ENCODE measurements at places on chromosomes 3 and 15. TPM values are rescaled to one million over a fixed set of nuclear protein-coding genes. Genes with fewer than 3 reads are reported as not detected.
A peak's percentile ranks its signal among the peaks of the same experiment; 100 is the strongest.

Gene TTC23
- total RNA-seq = 23.6 TPM

- no peaks in the 10 kb centered on the region for H3K4me1 ChIP-seq
- no peak overlapping the region for H3K4me3 ChIP-seq
- no peaks in the 10 kb centered on the region for H3K36me3 ChIP-seq
- H3K27ac ChIP-seq = no peak overlapping the region
- H3K27me3 ChIP-seq = no peaks in the 10 kb centered on the region
Observed at GRCh38 chr3:110026421-110026820, 689.1 kb upstream of the DPPA4 start.

GRCh38 chr3:106826791-106827311 is 550.4 kb upstream of the CCDC54 start:
- DNase-seq = no peak
- H3K27ac ChIP-seq = no peak overlapping the region
- no peak overlapping the region for H3K4me3 ChIP-seq
- H3K36me3 ChIP-seq = no peaks in the 10 kb centered on the region
- no peaks in the 10 kb centered on the region for H3K27me3 ChIP-seq

GRCh38 chr3:175798326-175798725 is 939.2 kb downstream of the NAALADL2 start:
- H3K27ac ChIP-seq = no peak overlapping the region
- H3K4me1 ChIP-seq = no peaks in the 10 kb centered on the region
- DNase-seq = no peak
- no peak overlapping the region for H3K4me3 ChIP-seq
- no peaks in the 10 kb centered on the region for H3K36me3 ChIP-seq

GRCh38 chr3:34155666-34156065 is 357.2 kb downstream of the PDCD6IP start:
- no peaks in the 10 kb centered on the region for H3K36me3 ChIP-seq
- H3K4me1 ChIP-seq = no peaks in the 10 kb centered on the region
- H3K4me3 ChIP-seq = no peak overlapping the region
- H3K27ac ChIP-seq = no peak overlapping the region
- no peak for DNase-seq

- H3K4me1 ChIP-seq = no peaks in the 10 kb centered on the region
- DNase-seq = no peak
- H3K27me3 ChIP-seq = no peaks in the 10 kb centered on the region
- H3K4me3 ChIP-seq = no peak overlapping the region
Observed at GRCh38 chr3:31251083-31251482, 281.6 kb upstream of the STT3B start.

GRCh38 chr3:17304969-17305368 is 420.2 kb downstream of the PLCL2 start:
- no peak for DNase-seq
- H3K4me1 ChIP-seq = no peaks in the 10 kb centered on the region
- H3K4me3 ChIP-seq = no peak overlapping the region

- no peak overlapping the region for H3K4me3 ChIP-seq
- no peak overlapping the region for H3K27ac ChIP-seq
- H3K4me1 ChIP-seq = peaks cover 6% of the 10 kb centered on the region
Observed at GRCh38 chr3:31924610-31925270, 56.3 kb downstream of the OSBPL10 start.

Gene RPL14
- 1,497 TPM for total RNA-seq

DNA sequence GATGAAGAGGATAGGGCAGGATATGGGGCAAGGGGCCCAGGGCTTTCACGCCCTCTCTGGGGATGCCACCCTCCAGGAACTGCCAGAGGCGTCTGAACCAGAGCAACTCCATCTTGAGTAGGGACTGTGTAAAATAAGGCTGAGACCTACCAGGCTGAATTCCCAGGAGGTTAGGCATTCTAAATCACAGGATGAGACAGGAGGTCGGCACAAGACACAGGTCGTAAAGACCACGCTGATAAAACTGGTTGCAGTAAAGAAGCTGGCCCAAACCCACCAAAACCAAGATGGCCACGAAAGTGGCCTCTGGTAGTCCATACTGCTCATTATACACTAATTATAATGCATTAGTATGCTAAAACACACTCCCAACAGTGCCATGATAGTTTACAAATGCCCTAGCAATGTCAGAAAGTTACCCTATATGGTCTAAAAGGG is 40.7 kb downstream of the HERC1 start:
- H3K4me3 ChIP-seq = no peak overlapping the region
- no peak overlapping the region for H3K27ac ChIP-seq
- H3K4me1 ChIP-seq = no peaks in the 10 kb centered on the region
- no peaks in the 10 kb centered on the region for H3K36me3 ChIP-seq

GRCh38 chr3:50154476-50154839 is 666 bp upstream of the SEMA3F start:
- H3K27ac ChIP-seq = peak overlapping the region; percentile 55
- no peak overlapping the region for H3K4me3 ChIP-seq
- H3K27me3 ChIP-seq = no peaks in the 10 kb centered on the region
- peaks cover 30% of the 10 kb centered on the region for H3K4me1 ChIP-seq
- H3K36me3 ChIP-seq = no peaks in the 10 kb centered on the region

GRCh38 chr15:28110481-28110881 is 11.4 kb upstream of the OCA2 start:
- no peaks in the 10 kb centered on the region for H3K27me3 ChIP-seq
- DNase-seq = no peak
- H3K4me3 ChIP-seq = no peak overlapping the region
- H3K27ac ChIP-seq = no peak overlapping the region
- H3K4me1 ChIP-seq = no peaks in the 10 kb centered on the region
- H3K36me3 ChIP-seq = peaks cover 4% of the 10 kb centered on the region

- no peak overlapping the region for H3K27ac ChIP-seq
- H3K4me3 ChIP-seq = no peak overlapping the region
- H3K36me3 ChIP-seq = no peaks in the 10 kb centered on the region
- no peaks in the 10 kb centered on the region for H3K27me3 ChIP-seq
Observed at GRCh38 chr15:34820110-34820509, 24.8 kb upstream of the ACTC1 start.

DNA sequence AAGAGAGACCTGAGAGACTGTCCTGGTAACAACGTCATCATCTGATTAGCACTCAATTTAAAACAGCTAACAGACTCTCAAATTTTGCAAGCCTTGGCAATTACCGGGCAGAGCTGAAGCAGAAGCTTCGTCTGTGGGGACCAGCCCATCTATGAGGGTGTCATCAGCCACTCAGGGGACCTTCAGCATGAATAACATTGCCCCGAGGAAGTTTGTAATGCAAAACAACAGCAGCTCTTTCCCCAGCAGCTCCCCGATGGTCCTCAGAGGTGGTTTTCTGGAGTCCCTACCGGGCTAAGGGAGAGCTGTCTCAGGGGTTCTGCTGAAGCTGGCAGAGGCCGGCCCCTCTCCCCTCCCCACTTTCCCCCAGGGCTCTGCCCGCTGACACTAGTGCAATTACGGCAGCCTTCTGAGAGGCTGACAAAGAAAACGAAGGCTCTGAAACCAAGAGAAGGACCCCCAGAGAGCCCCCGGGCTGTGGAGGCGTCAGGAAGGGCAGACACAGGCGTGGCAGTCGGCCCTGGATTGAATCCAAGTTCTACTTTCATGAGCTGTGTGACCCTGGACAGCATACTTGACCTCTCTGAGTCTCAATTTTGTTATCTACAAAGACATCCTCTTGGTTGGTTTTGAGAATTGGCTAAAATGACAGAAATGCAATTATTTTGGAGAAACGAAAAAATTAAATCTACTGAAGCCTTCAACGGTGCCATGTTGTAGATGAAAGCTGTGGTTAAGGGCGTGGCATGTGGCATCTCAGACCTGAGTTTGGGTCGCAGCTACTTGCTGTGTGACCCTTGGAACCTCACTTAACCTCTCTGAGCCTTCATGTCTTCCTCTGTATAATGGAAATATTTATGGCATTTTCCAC is 102.1 kb upstream of the TLE3 start:
- H3K27me3 ChIP-seq = no peaks in the 10 kb centered on the region
- H3K4me1 ChIP-seq = peaks cover 2% of the 10 kb centered on the region
- no peak overlapping the region for H3K27ac ChIP-seq

DNA sequence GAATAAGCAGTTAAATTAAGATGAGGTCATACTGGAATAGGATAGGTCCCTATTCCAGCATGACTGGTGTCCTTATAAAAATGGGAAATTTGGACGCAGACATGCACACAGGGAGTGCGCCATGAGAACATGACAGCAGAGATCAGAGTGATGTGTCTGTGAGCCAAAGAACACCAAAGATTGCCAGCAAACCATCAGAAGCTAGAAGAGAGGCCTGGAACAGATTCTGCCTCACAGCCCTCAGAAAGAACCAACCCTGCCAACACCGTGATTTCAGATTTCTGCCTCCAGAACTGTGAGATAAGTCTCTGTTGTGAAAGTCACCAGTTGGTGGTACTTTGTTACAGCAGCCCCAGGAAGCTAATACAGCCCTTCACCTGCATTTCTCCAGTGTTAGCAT is 34.7 kb downstream of the EPHB1 start:
- no peak overlapping the region for H3K27ac ChIP-seq
- no peaks in the 10 kb centered on the region for H3K36me3 ChIP-seq
- no peak for DNase-seq

Gene GHSR
- total RNA-seq = not detected

DNA sequence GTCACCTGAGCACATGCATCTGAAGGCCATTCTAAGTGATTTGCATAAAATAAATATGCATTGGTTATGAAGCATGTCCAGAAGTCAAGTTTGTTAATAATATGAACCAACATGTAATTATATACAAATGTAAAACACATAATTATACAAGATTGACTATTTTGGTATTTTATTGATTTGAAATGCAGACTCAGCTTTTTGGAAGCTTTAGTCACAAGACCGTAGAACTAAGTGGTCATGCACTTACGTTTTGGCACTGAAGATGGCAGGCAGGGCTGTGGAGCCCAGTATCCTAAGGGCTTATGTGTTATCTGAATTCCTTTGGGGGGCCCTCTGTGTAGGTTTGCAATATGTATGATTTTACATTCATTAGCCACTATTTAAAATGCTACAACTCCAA is 5.0 kb downstream of the CHRNA7 start:
- no peaks in the 10 kb centered on the region for H3K36me3 ChIP-seq
- no peak overlapping the region for H3K27ac ChIP-seq
- H3K27me3 ChIP-seq = no peaks in the 10 kb centered on the region
- H3K4me1 ChIP-seq = peaks cover 5% of the 10 kb centered on the region
- DNase-seq = no peak

Gene GUCA1C
- not detected for total RNA-seq

Gene SPESP1
- total RNA-seq = 4.1 TPM

Gene FAM43A
- total RNA-seq = 11.4 TPM

GRCh38 chr3:156548041-156548687 is 6.8 kb downstream of the SSR3 start:
- H3K36me3 ChIP-seq = peaks cover 29% of the 10 kb centered on the region
- H3K27me3 ChIP-seq = no peaks in the 10 kb centered on the region
- H3K4me3 ChIP-seq = no peak overlapping the region
- no peaks in the 10 kb centered on the region for H3K4me1 ChIP-seq
- no peak overlapping the region for H3K27ac ChIP-seq

Gene COLQ
- 4.3 TPM for total RNA-seq

GRCh38 chr3:186989429-186989828 is 59.1 kb downstream of the ST6GAL1 start:
- no peak overlapping the region for H3K4me3 ChIP-seq
- DNase-seq = peak; percentile 15
- H3K36me3 ChIP-seq = no peaks in the 10 kb centered on the region
- peaks cover 5% of the 10 kb centered on the region for H3K4me1 ChIP-seq

GRCh38 chr3:27422617-27423016 is 53.4 kb upstream of the NEK10 start:
- H3K36me3 ChIP-seq = no peaks in the 10 kb centered on the region
- no peaks in the 10 kb centered on the region for H3K4me1 ChIP-seq
- no peak overlapping the region for H3K27ac ChIP-seq
- H3K4me3 ChIP-seq = no peak overlapping the region
- no peak for DNase-seq
- H3K27me3 ChIP-seq = no peaks in the 10 kb centered on the region

GRCh38 chr3:30418443-30418842 is 188.0 kb upstream of the TGFBR2 start:
- H3K36me3 ChIP-seq = no peaks in the 10 kb centered on the region
- no peaks in the 10 kb centered on the region for H3K27me3 ChIP-seq
- no peak for DNase-seq
- no peak overlapping the region for H3K27ac ChIP-seq
- no peak overlapping the region for H3K4me3 ChIP-seq

Gene ADAMTS7
- 3.1 TPM for total RNA-seq

DNA sequence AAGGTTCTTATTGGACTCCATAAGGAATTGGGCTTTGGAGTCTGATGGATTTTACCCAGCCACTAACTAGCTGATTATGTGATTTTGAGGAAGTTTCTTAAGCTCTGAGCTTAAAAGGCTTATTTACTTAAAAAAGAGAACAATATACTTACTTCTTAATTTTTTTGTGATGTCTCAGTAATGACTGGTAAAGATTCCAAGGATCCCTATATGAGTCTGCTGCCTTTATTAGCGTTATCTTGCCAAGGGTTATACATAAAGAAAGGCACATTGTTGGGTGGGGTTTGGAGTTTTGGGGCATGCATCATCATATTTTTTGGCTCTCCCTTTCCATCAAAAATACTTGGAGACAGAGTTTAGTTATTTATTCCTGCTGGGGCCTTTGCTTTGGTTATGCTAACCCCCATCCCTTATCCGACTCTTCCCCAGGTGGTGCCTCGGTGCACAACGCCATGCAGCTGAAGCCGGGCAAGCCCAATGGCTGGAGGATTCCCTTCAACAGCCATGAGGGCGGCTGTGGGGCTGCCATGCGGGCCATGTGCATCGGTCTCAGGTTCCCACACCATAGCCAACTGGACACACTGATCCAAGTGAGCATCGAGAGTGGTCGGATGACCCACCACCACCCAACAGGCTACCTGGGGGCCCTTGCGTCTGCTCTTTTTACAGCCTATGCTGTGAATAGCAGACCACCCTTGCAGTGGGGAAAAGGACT is 6.7 kb downstream of the ADPRH start:
- H3K4me1 ChIP-seq = no peaks in the 10 kb centered on the region
- H3K27me3 ChIP-seq = no peaks in the 10 kb centered on the region
- no peak overlapping the region for H3K4me3 ChIP-seq
- H3K27ac ChIP-seq = no peak overlapping the region
- no peak for DNase-seq

Gene FRMD5
- total RNA-seq = 0.41 TPM

DNA sequence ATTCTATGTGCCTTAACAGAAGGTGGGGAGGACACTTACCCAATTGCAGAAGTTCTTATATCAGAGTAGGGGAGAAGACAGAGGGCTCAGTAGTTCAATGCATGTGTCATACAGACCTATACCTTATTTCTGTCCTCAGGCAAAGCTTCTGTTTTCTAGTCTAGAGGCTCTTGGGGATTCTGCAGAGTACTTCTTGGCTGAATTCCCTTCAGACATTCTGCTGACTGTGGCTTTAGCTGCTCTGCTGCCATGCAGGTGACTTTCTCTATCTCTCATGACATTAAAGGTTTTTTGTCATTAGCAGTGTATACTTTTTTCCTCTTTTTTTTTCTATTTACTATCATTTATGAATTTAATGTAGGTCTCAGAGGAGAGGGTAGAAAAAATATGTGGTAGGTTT is 172.8 kb upstream of the PLSCR5 start:
- no peaks in the 10 kb centered on the region for H3K27me3 ChIP-seq
- H3K36me3 ChIP-seq = no peaks in the 10 kb centered on the region
- no peak overlapping the region for H3K4me3 ChIP-seq
- DNase-seq = no peak
- H3K4me1 ChIP-seq = no peaks in the 10 kb centered on the region
- H3K27ac ChIP-seq = no peak overlapping the region

Gene WDR72
- total RNA-seq = 55.7 TPM
